Mesothelial cell of epicardium (in vitro differentiated cells): ENCODE measurements at places on chromosomes 5 and 9. TPM values are rescaled to one million over a fixed set of nuclear protein-coding genes. Genes with fewer than 3 reads are reported as not detected.

DNA sequence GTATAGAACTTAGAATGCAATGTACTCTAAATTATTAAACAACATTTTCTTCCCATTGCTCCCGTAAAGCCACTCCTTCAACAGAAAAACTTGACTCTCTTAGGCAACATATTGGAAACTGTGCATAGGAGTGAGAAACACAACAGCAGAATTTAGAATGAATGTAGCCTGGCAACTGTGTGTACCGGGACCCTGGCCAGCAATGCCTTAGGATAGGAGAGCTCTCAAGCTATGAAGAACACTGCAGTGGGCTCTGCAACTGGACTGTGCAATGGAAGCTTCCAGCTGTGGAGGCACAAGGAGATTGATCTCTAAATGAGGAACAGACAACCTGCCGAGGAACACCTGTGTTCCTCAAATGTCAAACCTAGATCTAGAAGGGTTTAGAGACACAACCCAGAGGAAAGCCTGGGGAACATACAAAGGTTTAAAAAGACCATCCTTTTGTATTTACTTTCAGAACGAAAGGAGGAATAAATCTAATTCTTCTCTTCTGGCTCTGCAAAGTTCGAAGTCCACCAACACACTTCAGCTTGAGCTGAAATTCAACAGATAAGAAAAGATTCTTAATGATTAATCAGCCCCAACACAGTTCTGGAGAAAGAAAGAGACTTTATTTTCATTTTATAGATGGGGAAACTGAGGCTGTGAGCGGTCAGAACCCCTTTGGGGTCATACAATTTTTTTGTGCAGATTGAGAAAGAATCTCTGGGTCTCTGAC, 51.5 kb upstream of the ARL15 start:
- no peak for DNase-seq

- no peak for DNase-seq
Measured at GRCh38 chr5:39080597-39081204, 6.5 kb upstream of the RICTOR start.

DNA sequence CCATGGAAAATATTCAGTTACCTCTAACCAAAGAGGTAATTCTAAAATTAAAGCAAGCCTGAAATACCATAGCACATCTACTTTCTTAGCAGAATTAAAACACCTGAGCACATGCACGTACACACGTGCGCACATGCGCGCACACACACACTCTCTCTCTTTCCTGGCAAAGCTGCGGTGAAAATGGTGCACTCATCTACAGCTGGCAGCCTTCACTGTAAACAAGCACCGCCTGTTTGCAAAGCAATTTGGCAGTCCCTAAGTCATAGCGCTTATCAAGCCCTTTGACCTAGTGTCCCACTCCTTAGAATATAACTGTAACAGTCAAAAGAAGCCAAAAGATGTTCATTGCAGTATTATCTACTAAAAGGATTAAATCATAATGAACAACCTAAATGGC, 278.7 kb downstream of the DENND1A start:
- no peak for DNase-seq

- no peak for DNase-seq
Measured at GRCh38 chr5:78627175-78627574, 21.4 kb downstream of the LHFPL2 start.

- no peak for DNase-seq
Measured at GRCh38 chr5:175809531-175810121, 61.8 kb upstream of the CPLX2 start.

GRCh38 chr5:142767178-142767577, 3.0 kb upstream of the ARHGAP26 start:
- no peak for DNase-seq

- no peak for DNase-seq
Measured at GRCh38 chr5:10592601-10593000, 28.7 kb downstream of the ANKRD33B start.

- DNase-seq: no peak
Measured at GRCh38 chr9:131278702-131279111, 2.4 kb upstream of the FAM78A start.

- DNase-seq: no peak
Measured at GRCh38 chr5:36481454-36482120, 124.8 kb upstream of the SLC1A3 start.

- DNase-seq: no peak
Measured at GRCh38 chr5:134506054-134507039, 19.1 kb upstream of the JADE2 start.

- no peak for DNase-seq
Measured at GRCh38 chr9:436482-436881, 221.8 kb downstream of the DOCK8 start.

- DNase-seq: no peak
Measured at GRCh38 chr5:142242272-142242671, 82.5 kb downstream of the SPRY4 start.

DNA sequence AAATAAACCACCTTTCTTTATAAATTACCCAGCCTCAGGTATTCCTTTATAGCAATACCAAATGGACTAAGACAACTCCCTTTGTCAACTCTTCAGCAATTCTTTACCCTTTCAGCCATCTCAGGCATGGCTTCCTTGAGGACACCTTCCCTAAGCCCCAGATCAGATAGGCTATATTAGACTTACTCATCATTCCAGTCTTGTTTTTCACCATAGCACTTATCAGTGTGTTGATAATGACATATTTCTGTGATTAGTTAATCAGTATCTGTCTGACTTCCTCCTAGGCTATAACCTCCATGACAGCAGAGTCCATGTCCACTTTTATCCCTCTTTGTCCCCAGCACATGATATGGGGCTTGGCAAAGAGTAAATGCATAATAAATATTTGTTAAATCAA, 238.1 kb downstream of the ACTL7B start:
- DNase-seq: no peak

ADAMTS13 gene
- 20.7 to 21.6 TPM (median 21.3 TPM) in 3 replicates for total RNA-seq

GRCh38 chr5:133304178-133304577, 252.4 kb downstream of the HSPA4 start:
- DNase-seq: no peak

- no peak for DNase-seq
Measured at GRCh38 chr5:154275566-154275965, 85.0 kb downstream of the GALNT10 start.
